ENCODE measurements at places on chromosomes 2 and 18.

GRCh38 chr2:107530046-107530445 is 296.6 kb upstream of the RGPD4 start:
- DNase-seq = no peak

- no peak for DNase-seq
Measured at GRCh38 chr2:136497709-136498108, 267.6 kb upstream of the THSD7B start.

- DNase-seq = no peak
Measured at GRCh38 chr2:158112992-158113391, 11.3 kb downstream of the UPP2 start.

DNA sequence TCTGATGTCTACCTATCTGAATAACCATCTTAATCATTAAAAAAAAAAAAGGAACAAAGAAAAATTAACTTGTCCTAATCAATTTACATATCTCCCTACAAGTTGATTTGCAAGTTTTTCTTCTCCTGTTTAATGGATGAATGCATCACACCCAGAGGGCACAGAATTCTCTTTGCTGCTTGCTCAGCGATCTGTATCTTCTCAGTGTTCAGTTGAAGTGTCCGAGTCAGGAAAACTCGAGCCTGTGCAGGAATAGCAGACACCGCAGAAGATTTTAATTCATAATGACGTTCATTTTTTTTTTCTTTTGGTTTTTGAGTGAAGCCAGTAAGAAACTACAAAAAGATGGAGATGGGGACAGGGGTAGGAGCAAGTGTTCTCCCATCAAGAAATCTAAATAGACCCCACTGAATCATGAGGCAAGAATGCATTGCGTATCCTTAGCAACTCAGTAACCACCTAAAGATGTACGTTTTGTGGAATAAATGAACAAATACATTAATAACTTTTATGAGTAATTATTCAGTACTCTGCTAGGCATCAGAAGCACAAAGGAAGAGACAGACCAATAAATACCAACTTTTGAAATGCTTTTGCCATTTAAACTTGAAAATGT is 675.5 kb downstream of the LRP1B start:
- DNase-seq = no peak

DNA sequence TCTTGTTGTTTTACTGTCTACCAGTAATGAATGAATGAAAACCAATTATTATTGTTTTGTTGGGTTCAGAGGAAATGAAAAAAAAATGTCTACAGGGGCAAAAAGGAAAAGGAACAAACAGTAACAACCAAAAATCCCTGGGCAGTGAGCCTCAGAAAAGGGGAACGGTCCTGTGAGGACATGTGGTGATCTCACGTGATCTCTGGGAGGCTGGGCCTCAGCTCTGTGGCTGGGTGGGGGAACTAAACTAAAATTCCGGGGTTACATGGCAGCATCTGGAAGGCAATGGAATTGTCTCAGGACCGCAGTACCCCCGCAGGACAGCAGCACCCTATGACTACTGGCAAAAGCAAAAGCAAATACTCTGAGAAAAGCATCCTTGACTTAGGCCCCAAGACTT is 80.1 kb downstream of the AFF3 start:
- no peak for DNase-seq

DNA sequence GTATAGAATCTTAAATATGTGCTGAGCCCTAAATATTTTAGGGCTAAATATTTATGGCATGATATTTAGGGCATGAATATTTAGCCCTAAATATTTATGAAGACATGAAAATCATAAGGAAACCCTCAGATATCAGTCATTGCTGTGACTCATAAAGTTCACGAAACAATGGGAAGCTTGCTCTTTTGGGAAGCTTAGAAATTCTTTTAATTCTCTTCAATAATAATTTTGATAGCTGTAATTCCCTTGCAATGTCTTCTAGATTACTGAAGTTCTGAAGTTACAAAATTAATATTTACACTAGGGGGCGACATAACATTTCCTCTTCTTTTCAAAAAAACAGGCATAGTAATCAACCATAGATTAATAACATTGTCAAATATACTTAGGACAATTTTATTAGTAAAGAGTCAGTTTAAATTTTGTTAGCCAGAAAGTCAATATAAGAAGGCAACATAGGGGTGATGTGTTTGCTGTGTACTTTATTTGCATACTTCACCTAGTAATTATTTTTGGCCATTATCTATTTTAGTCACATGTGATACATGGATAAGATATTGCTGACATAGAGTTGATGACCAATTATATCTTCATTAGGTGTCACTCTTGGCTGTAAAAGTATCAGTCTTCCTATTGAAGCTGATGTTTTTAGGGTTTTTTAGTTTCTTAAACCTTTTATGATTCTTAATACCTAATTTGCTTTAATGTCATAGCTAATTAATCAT is 13.2 kb downstream of the ZNF804A start:
- no peak for DNase-seq

Data from stimulated activated CD8-positive, alpha-beta memory T cell treated with anti-CD3 and anti-CD28 coated beads, Interleukin-15, amount 100 ng/mL, for 4 hours (primary cell).